ENCODE measurements at places on chromosomes 5 and 9. TPM values are rescaled to one million over a fixed set of nuclear protein-coding genes. Genes with fewer than 3 reads are reported as not detected.

DNA sequence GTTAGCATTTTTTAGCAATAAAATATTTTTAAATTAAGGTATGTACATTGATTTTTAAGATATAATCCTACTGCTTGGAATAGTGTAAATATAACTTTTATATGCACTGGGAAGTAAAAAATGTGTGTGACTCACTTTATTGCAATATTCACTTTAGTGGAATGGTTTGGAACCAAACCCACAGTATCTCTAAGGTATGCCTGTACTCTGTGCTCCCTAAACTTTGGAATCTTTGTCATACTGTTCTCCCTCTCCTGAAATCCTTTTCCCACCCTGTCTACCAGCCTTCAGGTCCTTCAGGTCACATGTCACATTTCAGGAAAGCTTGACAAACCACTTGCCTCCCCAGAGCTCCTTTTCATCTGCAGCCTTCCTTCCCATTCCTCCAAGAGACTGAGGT lies 308.7 kb downstream of the SPOCK1 start:
- DNase-seq: no peak

GRCh38 chr9:112028242-112029221 lies 131.9 kb downstream of the UGCG start:
- no peak for DNase-seq

CDO1 gene
- total RNA-seq: 6.4 TPM

GRCh38 chr5:176695073-176695472 lies 47.8 kb downstream of the TSPAN17 start:
- DNase-seq: no peak

YIPF5 gene
- 44.1 TPM for total RNA-seq

FAM221B gene
- not detected for total RNA-seq

GRCh38 chr9:88197781-88198340 lies 59.6 kb upstream of the SPATA31C2 start:
- no peak for DNase-seq

GRCh38 chr9:38039907-38040682 lies 28.9 kb downstream of the SHB start:
- DNase-seq: no peak

GRCh38 chr9:80866121-80866520 lies 823.2 kb downstream of the TLE1 start:
- DNase-seq: no peak

DNA sequence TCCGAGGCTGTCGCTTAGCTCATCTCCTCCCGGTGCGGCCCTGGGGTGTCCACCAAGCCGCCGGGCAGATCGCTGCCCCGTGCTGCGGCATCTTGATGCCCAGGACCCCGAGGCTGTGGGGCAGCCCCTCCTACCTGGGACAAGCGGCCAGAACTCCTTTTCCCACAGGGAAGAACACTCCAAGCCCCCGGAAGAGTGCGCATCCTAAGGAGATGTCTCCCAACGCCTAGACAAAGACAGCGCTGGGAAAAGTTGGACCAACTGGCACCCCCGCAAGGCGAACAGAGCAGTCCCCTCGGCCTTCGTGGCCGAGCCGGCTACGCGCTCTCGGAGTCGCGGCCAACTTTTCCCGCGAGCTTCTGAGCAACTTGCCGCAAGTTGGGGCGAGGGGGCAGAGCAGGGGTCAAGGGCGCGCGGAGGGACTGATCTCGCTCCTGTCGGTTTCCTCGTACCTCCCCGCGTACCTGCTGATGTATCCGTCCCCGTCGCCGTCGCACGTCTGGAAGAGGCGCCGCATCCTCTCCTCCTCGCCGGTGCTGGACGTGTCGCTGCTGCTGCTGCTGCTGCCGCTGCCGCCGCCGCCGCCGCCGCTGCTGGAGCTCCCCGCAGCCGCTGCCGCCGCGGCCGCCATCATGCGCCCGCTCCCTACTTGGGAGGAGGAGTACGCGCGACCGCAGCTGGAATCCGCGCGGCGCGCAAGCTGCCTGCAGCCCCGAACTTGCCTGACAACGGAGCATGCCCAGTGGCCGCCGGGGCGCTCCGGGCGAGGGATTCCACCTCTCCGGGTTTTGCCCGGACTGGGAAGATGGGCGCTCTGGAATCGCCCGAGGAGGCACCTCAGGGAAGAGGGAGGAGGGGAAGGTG lies at the start of gene MCC:
Gene MCC, minus strand, starts transcription at position 673 of the 864 bp plus-strand sequence.
- peak; percentile 90 for DNase-seq

GRCh38 chr9:111661802-111662521 lies 557 bp downstream of the GNG10 start:
- peak; percentile 83 for DNase-seq

- DNase-seq: no peak
Observed at GRCh38 chr9:132644251-132644650, 25.5 kb downstream of the DDX31 start.

DNA sequence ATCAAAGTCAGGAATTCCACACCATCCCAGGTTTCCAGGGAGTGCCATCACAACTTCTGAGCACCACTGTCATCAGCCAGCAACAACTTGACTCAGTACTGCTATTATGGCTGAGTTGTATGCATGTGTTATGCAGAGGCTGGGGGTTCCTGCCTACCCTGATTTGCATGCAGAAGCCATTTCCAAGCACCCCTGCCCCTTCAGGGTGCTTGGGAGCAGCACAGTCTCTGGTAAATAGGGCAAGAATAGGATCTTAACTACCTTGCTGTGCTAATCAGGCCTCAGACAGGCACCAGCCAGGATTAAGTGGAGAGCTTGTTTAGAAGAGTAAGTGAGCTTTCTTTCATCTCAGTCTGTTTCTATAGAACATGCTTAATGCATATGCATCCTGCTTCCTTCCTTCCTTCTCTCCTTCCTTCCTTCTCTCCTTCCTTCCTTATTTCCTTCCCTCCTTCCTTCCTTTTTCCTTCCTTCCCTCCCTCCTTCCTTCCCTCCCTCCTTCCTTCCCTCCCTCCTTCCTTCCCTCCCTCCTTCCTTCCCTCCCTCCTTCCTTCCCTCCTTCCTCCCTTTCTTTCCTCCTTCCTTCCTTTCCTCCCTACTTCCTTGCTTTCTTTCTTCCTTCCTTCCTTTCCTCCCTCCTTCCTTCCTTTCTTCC lies 175.7 kb downstream of the FRMD3 start:
- no peak for DNase-seq

GRCh38 chr5:67206929-67207328 lies 10.3 kb upstream of the CD180 start:
- no peak for DNase-seq

LPCAT1 gene
- 30.8 TPM for total RNA-seq

NIPBL gene
- 58.6 TPM for total RNA-seq

DNA sequence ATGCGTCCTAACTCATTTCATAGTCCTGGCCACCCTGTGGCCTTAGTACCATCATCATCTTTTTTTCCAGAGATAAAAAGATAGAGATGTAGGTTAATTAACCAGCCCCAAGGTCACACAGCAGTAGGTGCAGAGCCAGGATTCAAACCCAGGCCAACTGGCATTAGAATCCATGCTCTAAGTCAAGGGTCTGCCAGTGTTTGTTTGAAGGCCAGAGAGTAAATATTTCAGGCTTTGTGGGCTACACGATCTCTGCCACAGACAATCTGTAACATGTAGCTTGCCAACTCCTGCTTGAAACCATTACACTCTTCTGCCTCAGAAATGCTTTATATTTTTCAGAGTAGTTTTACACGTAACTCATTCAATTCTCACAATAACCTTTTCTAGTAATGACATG lies 119.6 kb downstream of the EFNA5 start:
- no peak for DNase-seq

DNA sequence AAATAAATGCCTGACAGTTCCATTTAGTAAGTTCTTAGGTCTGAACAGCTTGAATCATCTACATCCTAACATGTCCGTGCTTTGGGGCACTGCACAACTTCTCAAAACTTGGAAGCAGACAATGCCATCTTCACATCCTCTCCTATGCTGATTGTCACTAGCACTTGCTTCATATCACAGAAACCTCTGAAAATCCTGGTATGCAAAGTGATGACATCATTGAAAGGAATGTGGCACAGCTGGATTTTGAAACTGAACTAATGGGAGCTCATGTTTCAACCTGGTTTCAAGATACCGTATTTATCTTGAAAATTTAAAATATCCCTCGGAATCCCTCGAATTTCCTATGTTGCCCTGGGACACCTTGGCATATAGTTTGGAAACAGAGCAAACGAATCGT lies 490.2 kb upstream of the DAP start:
- no peak for DNase-seq

- DNase-seq: no peak
Observed at GRCh38 chr5:94361161-94361560, 257.2 kb downstream of the KIAA0825 start.

GRCh38 chr5:4901924-4902323 lies 238.2 kb upstream of the ADAMTS16 start:
- DNase-seq: no peak

DNA sequence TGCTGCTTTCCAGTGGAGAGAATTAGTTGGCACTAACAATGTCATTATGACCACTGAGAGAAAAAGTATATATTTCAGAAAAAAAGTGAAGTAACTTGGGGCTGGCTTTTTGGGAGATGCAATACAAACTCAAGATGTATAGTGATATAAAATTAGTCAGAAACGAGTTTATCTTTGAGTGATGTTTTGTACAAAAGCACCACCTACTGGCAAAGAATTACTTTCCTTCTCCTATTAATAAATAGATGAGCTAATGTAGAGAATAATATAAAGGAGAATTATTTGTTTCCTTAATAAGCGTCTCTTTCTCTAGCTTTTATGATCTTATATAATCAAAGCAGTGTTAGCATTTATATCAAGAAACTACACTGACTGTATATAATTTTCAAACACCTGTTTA lies 158.8 kb downstream of the MEF2C start:
- DNase-seq: no peak

- DNase-seq: no peak
Observed at GRCh38 chr9:87716141-87716540, 9.8 kb upstream of the CTSL start.

- no peak for DNase-seq
Observed at GRCh38 chr5:119036101-119036762, 34.7 kb upstream of the DMXL1 start.

RGS7BP gene
- total RNA-seq: 11.7 TPM

DNA sequence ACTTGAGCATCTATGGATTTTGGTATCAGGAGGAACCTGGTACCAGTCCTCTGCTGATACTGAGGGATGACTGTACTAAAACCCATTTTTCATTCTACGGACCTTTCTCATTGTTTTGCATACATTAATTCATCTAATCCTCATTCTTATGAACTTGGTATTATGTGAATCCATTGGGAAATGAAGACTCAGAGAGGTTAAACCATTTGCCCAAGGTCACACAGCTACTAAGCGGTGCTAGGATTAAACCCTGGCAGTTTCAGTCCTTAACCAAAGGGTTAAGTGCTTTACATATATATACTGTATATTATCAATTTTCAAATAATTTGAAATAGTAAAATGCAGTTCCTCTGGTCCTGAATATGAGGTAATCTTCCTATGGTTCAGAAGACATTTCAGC lies 3.8 kb downstream of the CAMLG start:
- DNase-seq: no peak

DNA sequence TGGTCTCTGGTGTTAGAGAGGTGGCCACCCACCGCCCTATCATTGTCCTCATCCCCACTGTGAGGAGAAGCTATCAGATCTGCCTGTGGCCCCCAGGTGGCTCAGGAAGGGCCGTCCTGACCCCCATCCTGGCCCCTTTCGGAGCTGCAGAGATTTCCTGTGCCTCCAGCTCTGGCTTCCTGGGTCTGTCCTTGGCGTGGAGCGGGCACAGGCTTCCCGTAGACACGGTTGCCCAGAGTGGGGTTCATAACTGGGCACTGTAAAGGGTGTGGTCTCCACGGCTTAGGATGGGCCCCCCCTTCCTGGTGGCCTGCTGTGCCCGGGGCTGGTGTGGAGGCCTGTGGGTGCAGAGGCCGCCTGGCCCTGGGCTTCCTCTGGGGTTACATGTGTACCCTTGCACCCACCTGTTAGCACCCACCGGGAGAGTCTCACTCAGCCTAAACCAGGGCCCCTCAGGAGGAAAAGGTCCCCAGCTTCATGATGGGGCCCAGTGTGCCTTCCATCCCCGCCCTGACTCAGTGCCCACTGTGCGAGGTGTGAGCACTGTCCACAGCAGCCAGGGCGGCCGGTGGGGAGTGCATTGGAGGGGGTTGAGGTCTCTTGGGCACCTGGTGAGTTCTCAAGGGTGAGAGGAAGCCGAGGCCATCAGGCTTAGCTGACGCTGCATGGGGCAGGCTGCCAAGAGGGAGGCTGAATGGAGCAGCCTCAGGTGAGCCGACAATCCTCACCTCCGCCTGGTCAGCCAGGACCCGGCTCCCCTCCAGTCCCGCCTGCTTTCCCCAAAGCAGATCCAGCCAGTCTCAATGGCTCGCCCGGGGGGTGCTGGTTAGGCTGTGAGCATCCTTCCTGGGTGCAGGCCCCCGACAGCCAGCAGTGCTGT lies 15.3 kb upstream of the AJM1 start:
- no peak for DNase-seq

DNA sequence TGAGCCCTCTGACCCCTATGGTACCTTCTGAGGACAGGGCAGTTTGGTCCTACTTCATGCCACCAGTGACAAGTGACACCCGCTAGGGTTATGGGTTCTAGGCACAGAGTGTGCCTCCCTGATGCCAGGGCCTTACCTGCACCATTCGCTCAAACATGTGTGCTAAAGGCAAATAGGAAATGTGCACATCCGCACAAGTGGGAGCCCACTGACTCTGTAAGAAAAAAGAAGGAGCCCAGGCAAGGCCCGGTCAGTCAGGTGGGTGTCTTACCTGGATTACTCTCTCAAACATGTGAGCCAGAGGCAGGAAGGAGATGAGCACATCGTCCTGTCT lies 29.1 kb upstream of the MEIKIN start:
- DNase-seq: no peak

ANKRD34B gene
- not detected for total RNA-seq

SUSD3 gene
- total RNA-seq: 1.4 TPM

CATSPER3 gene
- not detected for total RNA-seq
